ENCODE measurements at places on chromosomes 7 and 10.

- DNase-seq: no peak
These were observed 2.9 kb downstream of the PPP1R3A start for GRCh38 chr7:113915956-113916355.

- DNase-seq: no peak
These were observed 258.1 kb downstream of the STK31 start for GRCh38 chr7:23967949-23968599.

DNA sequence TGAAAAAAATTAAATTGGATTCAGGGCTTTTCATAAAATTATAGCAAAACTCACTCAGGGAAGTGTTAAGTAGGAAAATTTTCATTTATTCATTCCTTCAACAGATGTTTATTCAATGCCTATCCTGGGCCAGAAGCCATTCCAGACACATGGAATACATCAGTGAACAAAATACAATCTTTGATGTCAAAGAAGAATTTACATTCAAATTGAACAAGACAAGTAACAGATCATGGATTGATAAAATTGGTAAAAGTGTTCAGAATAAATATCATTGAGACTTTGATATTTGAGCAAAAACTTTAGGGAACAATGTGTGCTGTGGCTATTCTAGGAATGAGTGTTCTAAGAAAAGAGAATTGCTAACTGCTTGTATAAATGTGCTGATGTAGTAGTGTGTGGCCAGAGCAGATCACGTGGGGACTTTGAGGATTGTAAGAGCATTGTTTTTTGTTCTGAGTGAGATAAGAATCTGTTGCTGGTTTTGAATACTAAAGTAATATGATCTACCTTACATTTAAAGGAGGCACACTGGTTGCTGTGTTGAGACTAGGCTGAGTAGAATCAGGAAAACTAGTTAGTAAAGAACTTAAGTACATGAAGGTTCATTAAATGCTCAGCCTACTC, 957.2 kb downstream of the PCDH15 start:
- DNase-seq: no peak

DNA sequence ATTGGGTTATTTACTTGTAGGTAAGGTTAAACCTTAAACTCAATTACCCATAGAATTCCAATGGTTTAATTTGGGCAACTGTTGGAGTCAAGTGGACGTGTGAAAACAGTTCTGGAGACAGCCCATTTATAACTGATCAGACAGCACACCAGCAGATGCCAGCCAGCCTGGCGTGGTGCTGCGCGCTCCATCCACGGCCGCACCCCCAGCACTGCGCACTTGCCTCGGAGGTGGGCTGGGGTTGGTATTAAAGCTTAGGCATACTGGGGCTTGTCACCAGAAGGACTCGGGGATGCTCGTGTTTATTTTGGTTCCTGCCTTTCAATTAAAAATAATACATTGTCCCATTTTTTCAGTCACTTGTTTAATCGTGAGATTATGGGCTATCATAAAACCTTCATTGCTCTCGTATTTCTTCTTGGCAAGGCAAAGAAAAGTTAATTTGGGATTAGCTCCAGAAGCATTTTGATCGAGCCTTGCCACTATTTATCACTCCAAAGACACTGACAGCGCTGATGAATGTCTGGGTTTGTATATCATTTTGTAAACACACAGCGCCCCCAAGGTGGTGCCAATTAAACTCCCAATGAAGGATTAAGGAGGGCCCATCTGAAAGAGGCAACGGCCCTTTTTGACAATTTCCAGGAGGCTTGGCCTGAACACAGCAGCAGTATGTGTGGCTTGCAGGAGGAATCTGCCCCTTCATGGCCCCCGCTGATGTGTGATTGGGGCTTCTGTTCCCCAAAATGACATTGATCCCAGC, 204.5 kb upstream of the CXCL12 start:
- DNase-seq: no peak

DNA sequence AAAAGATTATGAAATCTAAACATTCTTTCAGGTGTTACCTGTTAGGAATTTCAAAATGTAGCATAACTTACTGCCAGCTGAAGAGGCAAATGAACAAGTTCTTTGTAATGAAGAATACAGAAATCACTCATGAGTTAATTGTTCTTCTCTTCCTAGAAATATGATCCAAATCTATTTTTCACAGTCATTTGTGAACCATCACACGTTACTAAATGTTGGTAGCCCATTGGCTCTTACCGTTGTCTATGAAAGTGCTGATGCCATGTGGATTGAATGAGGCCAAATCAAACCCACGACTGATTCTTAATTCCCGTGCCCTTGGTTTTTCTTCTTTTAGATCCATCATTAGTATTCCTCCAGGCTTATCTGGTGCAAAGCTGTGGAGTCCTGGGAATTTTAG, 15.9 kb upstream of the PON3 start:
- DNase-seq: no peak

- DNase-seq: no peak
These were observed 39.9 kb downstream of the ANXA8 start for GRCh38 chr10:47444047-47444446.

DNA sequence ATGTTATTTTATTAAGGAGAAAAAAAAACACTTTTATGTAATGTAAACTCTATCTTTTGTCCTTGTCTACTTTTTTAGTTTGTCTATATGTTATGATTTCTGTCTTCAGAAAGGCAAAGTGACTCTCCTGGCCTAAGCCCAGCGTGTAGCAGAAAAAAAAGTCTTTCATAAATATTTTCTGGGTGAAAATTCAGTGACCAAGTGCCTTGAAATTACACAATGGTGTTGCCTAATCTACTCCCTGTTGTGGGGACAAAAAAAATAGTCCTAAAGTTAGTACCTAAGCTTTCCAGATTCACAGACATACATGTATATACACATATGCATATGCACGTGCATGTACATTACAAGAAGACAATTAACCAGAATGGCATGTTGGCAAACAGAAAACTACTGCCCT, 1257.8 kb upstream of the SORCS1 start:
- no peak for DNase-seq

DNA sequence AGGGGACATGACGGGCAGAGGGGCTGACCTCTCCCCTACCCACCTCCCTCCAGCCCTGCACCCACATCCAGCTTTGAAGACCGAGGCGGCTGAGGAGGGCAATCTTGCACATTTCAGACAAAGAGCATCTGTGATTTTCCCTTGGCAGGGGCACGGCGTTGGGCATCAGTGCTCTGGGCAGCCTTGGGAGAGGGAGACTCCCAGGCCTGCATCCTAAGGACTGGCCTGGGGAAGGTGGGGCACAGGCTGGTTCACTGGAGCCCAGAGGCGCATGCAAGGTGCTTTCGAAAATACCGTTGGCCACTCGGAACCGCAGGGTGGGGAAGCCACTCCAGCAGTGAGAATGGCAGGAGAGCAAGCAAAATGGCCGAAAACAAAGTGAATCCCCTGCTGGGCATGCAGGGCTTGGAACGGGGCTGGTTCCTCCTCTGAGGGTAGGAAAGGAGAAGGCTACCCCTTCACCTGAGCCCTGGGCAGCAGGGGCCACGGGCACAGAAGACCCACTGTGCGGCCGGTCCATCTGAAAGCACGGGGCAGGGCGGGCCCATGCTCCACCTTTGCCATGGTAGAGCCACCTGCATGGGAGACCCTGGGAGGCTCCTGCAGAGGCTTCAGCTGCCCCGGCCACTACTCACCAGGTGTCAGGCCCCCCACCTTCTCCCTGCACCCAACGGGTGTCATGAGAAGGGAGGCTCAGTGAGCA, 49.8 kb downstream of the EBF3 start:
- DNase-seq: no peak

DNA sequence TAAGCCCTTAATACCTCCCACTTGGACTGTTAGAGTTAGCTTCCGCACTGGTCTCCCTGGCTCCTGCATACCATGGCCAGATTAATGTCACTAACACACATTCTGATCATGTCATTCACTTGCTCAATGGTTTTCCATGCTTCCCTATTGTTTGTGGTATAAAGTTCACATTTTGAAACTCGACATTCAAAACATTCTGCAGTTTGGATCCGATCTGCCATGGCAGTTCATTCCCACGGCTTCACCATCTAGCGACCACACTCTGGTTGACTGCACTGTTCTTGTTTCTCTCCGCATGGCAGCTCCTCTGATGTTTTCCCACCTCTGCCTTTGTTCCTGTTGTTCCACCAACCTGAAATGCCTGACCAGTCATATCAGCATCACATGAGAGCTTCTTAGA, 87.4 kb upstream of the WAC start:
- no peak for DNase-seq

- DNase-seq: no peak
These were observed 7.3 kb upstream of the TAF3 start for GRCh38 chr10:7811000-7811399.

- no peak for DNase-seq
These were observed 8.6 kb downstream of the VWC2 start for GRCh38 chr7:49781996-49782395.

DNA sequence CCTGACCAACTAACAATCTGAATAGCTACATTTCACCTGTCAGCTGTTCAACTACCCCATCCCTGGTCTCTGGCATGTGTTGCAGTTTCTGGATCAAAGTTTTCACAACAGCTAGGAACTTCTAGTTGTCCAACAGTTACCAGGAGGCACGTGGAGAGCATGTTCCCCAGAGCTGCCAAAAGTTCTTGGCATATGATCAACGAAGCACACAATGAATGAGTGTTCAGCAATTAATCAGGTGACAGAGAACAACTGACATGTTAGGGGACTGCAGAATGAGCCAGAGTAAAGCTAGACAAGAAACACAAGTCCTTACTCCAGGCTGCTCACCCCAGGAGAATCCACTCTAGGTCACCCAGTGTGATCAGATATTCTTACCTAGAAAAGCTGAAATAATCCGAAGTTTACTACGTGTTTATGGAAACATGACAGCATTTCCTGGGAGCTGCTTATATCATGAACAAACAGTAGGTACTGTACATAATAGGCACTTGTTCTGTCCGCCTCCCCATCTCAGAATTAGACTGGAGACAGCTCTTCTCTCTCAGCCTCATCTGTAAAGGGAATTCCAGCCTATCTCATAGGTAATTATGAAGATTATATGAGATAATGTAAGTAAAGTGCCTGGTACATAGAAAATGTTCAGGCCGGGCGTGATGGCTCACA, 50.6 kb downstream of the ZNF438 start:
- peak; percentile 61 for DNase-seq
